ENCODE measurements at places on chromosomes 5 and 9.

GRCh38 chr5:122175852-122176251, 46.5 kb downstream of the ZNF474 start:
- DNase-seq: no peak

GRCh38 chr5:177405805-177406204, 3.6 kb downstream of the F12 start:
- DNase-seq: no peak

DNA sequence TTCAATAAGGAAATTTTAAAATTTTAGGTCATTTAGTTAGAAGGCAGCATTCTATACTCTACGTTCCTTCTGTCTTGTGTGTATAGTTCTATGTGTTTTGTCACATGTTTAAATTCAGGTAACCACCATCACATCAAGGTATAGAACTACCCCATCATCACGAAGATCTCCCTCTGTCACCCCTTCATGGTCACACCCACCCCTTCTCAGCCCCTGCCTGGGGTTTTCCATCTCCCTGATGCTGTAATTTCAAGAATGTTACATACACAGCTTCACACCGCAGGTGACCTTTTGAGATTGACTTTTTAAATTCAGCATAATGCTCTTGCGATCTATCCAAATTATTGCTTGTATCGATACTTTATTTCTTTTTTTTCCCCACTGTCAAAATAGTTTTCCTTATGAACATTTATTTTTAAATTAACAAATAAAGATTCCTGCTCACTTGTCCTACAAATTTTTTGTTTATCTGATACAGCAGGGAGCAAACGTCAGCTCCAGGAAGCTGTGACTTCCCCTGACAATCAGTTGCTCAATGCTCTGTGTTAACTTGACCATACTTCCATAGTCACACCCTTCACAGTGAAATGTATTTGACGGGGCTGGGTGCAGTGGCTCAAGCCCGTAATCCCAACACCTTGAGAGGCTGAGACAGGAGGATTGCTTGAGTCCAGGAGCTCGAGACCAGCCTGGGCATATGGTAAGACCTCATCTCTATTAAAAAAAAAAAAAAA, 10.2 kb downstream of the BTNL8 start:
- DNase-seq: no peak

GRCh38 chr9:76650692-76651091, 113.5 kb upstream of the PCA3 start:
- DNase-seq: no peak

- no peak for DNase-seq
These were observed 15.8 kb downstream of the EXOC3 start for GRCh38 chr5:458547-459353.

DNA sequence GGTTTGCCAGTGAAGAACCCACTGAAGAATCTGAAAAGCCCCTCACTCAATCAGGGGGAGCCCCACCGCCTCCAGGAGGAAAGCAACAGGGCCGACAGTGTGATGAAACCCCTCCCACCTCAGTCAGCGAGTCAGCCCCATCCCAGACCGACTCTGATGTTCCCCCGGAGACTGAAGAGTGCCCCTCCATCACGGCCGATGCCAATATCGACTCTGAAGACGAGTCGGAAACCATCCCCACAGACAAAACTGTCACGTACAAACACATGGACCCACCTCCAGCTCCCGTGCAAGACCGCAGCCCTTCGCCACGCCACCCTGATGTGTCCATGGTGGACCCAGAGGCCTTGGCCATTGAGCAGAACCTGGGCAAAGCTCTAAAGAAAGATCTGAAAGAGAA, 92.4 kb downstream of the MAP1B start:
- no peak for DNase-seq

DNA sequence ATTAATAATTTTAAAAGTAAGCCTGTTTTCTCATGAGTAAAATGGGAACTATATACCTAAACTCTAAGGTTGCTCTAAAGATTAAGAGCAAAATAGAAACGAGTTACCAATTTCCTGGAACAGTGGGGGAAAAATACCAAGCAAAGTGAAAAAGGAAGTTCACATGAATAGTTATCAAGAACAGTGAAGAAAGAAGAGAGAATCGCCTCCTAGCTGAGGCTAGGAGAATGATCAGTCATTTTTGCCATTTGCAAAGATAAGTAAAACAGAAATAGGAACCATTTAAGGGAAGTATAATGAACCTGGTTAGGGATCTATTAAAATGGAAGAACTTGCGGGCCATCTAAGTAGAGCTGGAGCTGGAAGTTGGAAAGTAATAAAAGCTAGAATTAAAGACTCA, 50.7 kb downstream of the P4HA2 start:
- no peak for DNase-seq

- no peak for DNase-seq
These were observed 15.3 kb downstream of the GCNT4 start for GRCh38 chr5:75037106-75037505.

- DNase-seq: no peak
These were observed 288.1 kb downstream of the GABRB2 start for GRCh38 chr5:161258438-161258837.

- no peak for DNase-seq
These were observed 185.2 kb upstream of the NREP start for GRCh38 chr5:111942201-111942600.

DNA sequence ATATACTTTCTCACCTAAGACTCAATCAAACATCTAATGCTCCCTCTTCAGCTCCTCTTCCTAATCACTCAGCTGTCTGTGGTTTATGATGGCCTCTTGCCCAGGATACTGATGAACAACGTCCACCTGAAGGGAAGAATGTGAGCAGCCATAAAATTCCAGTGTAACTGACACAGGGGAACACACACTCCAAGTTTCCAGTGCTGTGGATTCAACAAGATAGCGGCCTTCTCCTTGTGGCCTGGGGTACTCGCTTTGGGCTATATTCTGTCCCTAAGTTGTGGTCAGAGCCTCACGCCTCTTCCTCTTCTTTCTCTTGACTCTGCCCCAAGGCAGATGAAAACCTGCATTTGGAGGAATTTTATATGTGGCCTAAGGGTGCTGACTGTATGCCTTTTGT, 11.7 kb downstream of the B4GALT1 start:
- no peak for DNase-seq

GRCh38 chr9:127369428-127369827, 27.5 kb upstream of the SLC2A8 start:
- no peak for DNase-seq

- no peak for DNase-seq
These were observed 178.4 kb upstream of the MVB12B start for GRCh38 chr9:126147936-126148870.

- no peak for DNase-seq
These were observed 72.3 kb downstream of the RAPGEF1 start for GRCh38 chr9:131667576-131667975.

DNA sequence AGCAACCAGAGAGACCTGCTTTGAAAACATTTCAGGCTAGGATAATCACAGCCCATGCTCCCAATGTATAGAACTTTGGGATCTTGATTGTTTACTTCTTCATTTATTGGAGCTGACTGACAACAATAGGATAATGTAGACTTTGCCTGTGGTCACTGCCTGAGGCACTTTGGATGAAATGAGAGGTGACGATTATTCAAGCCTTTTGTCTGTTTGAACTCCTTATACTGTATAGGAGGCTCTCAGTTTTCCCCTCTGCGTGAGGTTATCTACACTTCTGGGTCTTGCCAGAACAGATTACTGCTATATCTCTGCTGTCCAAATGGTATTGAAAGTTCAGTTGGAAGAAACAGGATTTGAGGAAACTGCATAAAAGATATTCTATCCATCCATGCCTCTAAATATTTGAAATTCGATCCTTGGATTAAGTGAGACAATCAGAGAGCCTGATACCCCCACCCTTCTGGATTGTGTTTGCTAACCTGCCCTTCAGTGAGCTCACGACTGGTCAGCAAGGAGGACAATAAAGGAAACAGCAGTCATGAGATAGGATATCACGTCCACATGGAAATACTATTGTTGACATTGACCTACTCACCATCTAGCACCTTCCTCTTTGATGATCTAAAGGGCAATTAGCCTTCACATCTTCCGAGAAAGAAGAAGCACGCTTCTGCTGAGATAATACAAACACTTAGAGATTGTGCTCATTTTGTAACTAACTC, 98.1 kb downstream of the DOCK8 start:
- no peak for DNase-seq

All from cerebellar nuclear complex (tissue), 1 donor.